Fibroblast of upper back skin (primary cell): ENCODE measurements at places on chromosomes 1 and 21.

- peak; percentile 62 for DNase-seq
Observed at GRCh38 chr1:235430991-235431390, 63.8 kb downstream of the TBCE start.

GRCh38 chr1:107877745-107878144 is 87.2 kb downstream of the VAV3 start:
- no peak for DNase-seq

GRCh38 chr1:197391303-197392226 is 123.5 kb downstream of the CRB1 start:
- peak; percentile 11 for DNase-seq

GRCh38 chr1:156075775-156076204 is 6.5 kb downstream of the MEX3A start:
- DNase-seq = no peak
